Activated CD4-positive, alpha-beta T cell treated with anti-CD3 and anti-CD28 coated beads, Interleukin-2, amount 50 U/mL, for 24 hours (primary cell): ENCODE measurements at places on chromosomes 12 and 14.
A peak's percentile ranks its signal among the peaks of the same experiment; 100 is the strongest.

- DNase-seq: no peak
Observed at GRCh38 chr12:46959502-46959901, 119.9 kb upstream of the PCED1B start.

GRCh38 chr12:49272790-49273725 is 8.2 kb downstream of the TUBA1C start:
- DNase-seq: no peak

DNA sequence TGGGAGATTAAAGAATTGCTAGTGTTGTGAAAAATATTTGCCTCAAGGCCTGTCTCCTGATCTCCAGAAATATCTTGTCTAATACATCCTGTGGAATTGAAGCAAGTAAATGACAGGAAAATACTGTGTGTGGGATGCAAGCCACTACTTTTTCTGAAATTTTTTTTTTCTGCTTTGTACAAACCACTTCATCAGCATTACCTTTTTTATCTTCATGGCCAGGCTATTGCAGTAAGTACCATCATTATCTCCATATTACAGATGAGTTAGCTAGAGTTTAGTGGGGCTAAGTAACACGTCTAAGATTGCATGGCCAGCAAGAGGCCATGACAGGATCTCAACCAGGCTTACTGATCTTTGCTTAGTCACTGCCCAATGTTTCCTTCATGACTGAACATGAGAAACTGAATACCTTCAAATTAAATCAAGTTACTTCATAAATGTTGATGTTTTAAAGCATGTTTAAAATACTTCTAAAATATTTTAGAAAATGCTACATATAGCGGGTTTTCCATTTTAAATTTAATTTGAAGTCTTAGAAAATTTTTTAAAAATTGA is 273.7 kb downstream of the SLC6A15 start:
- no peak for DNase-seq

DNA sequence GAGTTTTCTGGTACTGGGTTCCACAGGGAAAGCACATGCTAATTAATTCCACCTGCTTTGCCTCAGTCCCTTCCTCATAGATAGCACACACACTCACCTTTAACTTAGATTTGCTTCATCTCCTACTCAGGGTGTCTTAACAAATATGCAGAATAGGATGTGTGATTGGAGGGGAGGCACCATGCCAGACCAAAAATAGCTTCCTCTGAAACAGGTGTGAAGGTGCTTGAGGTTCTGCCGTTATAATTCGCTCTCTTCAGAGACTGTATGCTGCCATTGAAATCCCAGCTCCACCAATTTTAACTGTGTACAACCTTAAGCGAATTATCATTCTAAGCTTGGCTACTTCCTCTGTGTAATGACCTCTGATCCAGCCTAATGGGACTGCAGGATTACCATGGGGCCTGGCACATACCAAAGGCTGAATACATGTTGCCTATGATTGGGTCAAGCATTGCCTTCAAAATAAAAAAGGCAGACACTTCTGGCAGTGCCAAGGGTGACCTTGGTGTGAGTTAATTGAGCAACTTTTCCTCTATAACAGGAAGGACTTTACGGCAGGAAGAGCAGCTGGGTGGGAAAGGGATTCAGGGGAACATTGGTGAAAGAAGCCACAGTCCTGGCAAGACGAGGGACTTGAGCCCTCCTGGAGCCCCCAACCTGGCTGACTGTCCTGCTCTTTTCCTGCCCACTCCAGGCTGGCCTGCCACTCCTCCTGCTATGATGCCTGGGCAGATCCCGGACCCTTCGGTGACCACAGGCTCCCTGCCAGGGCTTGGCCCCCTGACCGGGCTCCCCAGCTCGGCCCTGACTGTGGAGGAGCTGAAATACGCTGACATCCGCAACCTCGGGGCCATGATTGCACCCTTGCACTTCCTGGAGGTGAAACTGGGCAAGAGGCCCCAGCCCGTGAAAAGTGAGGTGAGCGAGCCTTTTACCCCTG is 9.7 kb downstream of the JDP2 start:
- no peak for DNase-seq

- DNase-seq: no peak
Observed at GRCh38 chr14:103448097-103448496, 62.9 kb downstream of the MARK3 start.

- no peak for DNase-seq
Observed at GRCh38 chr14:55537782-55538181, 42.2 kb upstream of the KTN1 start.

DNA sequence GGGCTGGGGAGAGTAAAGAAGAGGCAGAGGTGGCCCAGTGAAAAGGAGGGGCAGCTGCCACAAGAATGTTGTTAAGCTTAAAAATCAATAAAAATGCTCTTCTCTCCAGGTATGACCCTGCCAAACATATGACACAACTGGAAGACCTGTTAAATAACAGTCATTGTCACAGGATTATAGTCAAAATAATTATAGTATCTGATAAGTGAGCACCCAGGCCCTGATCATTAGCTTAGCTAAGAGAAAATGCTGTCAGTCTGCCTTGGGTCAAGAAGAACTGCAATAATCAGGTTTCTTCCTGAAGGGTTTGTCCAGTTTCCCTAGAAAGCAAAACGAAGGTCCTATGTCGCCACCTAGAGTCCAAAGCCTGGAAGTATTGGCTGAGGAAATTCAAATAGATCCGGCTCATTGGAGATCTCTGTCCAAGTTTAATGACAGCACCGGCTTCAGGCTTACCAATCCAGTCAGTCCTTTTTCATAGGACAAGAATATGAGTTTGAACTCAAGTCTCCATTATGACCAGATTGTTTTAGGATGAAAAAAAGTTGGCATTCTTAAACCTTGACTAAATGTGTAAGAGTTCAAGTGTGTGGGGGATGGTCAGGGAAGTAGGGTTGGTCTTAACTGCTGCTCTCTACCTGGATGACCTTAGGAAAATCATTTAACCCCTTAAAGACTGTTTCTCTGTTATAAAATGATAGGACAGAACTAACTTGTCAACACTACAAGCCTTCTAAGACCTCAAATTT is 22.5 kb upstream of the NKX2-8 start:
- DNase-seq: no peak

DNA sequence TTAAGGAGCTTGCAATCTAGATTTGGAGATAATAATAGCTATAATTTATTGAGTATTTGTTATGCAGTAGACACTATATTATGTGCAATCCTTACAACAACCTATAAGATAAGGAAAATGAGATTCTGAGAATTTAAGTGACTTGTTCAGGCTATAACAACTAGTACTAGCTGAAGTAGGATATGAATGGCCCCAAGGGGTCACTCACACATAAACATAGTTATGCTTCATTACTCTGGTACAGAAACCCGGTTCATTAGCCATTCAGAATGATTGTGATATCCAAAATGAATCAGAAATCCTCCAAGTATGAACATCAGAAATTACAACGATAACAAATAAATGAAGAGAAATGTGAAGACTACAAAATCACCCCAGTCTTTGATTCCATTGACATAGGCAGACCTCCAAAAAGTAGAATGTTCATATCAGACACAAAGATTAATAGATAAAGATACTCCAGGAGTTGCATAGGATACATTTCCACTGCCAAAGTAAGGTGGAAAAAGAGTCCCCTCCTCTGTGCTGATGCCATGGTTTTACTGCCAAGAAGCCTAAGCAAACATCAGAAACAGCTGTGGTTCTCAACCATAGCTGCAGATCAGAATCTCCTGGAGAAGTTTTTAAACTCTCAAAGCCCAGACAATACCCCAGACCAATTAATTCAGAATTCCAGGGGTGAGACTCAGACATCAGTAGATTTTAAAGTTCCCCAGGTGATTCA is 8.6 kb upstream of the NID2 start:
- DNase-seq: no peak

DNA sequence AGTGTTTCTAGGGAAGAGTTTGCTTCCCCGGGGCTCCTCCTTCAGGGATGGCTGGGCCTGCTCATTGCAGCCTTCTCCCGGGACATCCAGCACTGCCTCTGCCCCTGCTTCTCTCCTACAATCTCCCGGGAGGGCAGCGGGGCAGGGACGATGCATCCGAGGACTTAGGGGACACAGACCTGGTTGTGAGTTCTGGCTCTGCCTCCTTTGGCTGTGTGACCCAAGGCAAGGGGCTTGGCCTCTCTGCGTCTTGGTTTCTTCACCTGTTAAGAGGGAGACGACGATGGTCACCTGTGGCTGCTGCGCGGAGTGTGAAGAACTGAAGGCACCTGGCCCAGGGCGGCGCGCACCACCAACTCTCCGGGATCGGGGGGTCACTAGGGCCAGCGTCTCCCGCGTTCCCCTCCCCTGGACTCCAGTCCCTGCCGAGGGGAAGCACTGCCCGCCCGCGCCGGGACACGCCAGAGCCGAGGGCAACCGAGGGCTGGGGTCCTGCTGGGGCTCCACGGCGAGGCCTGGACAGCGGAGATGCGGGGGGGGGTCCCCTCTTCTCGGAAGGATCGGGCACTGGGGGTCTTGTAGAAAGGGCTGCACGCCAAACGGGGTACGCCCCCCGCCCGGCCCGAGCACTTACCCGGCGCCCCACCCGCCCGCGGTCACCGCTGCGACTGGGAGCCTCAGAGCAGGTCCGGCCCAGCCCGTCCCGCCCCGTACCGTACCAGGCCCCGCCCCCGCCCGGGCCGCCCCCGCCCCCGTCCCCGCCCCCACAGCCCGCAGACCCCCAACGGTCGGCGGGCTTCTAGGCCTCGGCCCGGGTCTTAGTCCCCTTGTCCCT is at the start of gene HVCN1:
TSS of gene HVCN1 (minus strand) at position 670 of the 835 bp plus-strand sequence. CDS start 5,870 bp downstream, outside the sequence.
- DNase-seq: no peak

DNA sequence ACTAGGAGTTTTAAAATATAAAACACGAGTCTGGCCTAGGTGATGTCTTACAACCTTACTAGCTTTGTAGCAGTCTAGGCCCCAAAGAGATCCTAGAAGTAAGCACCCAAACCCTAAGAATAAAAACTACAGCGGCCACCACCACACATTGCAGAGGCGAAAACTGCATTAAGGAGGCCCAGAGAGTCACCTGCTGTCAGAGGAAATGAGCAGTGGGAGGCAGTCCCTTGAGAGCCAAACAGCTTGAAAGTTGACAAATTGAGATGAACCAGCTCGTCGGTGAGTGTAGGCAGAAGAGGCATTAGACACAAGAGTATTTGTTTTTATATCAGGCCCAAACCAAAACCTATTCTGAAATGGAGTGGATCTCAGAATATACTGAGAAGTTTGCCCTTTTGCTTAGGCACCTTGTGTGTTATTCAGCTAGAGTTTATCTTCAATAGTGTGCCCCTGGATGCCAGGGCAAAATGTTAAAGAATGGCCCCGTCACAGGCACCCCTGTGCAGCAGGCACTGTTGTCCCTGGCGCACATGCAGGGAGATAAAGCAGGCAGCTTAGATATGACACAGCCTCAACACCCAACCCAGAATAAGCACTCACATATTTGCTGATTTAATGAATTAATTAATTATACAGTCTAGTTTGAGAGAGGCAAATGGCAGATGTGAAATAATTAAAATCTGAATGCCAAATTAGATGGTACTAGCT is 56.7 kb downstream of the TTC7B start:
- DNase-seq: no peak

DNA sequence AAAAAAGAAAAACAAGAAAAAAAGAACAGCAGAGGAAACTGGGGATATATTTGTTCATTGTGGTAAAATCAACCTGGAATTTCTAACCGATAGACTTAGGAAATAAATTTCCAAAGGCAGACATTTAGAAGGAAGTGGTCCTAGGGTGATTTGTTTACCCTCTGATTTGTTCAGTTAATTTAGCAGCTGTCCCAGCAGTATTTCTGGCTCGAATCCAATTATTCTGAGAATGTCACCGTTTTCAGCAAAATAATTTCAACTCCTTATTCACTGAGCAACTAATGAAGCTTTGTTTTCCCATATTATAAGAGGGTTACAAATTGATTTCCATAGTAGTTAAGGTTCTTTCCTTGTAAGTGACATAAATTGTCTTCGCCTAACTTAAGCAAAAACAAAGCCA is 285.2 kb upstream of the SYT10 start:
- no peak for DNase-seq

- no peak for DNase-seq
Observed at GRCh38 chr12:22653075-22653474, 28.1 kb downstream of the ETNK1 start.

- peak; percentile 72 for DNase-seq
Observed at GRCh38 chr12:121992059-121992879, 29.4 kb upstream of the BCL7A start.

- no peak for DNase-seq
Observed at GRCh38 chr14:66403183-66403582, 83.0 kb upstream of the CCDC196 start.

- DNase-seq: peak; percentile 90
Observed at GRCh38 chr12:113358381-113359132, at the start of gene PLBD2. Gene PLBD2 (plus strand): TSS chr12:113358587. CDS start chr12:113358601, 14 bp downstream.

GRCh38 chr12:4421590-4422031 is 24.0 kb downstream of the FGF6 start:
- DNase-seq: peak; percentile 21

- no peak for DNase-seq
Observed at GRCh38 chr14:32513571-32514009, 184.5 kb downstream of the AKAP6 start.

- DNase-seq: no peak
Observed at GRCh38 chr14:99930420-99931274, 134.6 kb upstream of the EVL start.

DNA sequence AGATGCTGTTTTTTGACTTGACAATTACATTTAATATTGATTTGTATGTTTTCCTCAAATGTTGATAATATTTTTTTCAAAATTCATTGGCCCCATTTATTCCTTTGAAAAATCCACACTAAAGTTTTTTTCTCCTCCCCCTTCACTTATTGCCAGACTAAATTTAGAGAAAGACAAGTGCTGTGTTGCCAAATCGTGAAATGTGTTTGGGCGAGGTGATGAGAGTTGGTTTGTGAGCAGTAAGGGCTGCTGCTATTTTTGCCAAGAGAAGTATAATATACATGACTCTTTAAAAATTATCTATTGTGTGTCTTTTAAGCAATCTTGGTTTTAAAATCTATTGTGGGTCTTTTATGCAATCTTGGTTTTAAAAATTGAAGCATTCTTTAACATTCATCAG is 188.9 kb downstream of the PPFIA2 start:
- DNase-seq: no peak
